ENCODE measurements at places on chromosomes 7 and 10. TPM values are rescaled to one million over a fixed set of nuclear protein-coding genes. Genes with fewer than 3 reads are reported as not detected.

DNA sequence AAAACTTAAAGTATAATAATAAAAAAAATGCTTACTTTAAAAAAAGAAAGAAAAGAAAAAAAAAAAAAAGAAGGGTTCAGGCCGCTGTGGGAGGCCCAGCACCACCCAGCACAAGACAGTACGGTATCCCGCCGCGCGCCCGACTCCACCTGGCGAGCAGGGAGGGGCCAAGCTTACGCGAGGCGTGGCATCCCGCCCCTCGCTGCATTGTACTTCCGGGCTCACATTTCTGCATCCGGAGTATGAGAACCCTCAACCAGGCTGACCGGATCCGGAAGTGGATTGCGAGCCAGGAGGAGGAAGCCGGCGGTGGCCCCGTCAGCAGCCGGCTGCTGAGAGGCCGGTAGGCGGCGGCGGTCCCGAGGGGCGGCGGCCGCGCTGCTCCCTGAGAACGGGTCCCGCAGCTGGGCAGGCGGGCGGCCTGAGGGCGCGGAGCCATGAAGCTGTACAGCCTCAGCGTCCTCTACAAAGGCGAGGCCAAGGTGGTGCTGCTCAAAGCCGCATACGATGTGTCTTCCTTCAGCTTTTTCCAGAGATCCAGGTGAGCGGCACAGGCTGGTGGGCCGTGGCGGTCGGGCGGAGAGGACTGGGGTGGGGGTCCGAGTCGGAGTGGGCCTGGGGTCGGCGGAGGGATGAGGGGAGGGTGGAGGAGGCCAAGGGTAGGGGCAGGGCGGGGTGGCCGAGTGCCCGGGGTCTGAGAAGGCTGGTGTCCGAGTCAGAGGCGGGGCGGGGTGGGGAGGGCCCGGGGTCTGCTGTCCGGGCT is at the start of gene YKT6:
YKT6 (plus strand) TSS at position 280 of the 763 bp plus-strand sequence; CDS start at position 438, 158 bp downstream.
- peaks cover 33% of the 10 kb centered on the region for H3K4me1 ChIP-seq
- no peaks in the 10 kb centered on the region for H3K27me3 ChIP-seq
- H3K4me3 ChIP-seq, result peak within 1 kb of the TSS; percentile 79
- peak within 1 kb of the TSS; percentile 85 for H3K27ac ChIP-seq
- peak; percentile 98 for DNase-seq
- H3K36me3 ChIP-seq, result peaks cover 16% of the 10 kb centered on the region

Gene OPN4
- not detected for total RNA-seq

Gene MALRD1
- not detected for total RNA-seq

Gene ANKRD30A
- not detected for total RNA-seq

DNA sequence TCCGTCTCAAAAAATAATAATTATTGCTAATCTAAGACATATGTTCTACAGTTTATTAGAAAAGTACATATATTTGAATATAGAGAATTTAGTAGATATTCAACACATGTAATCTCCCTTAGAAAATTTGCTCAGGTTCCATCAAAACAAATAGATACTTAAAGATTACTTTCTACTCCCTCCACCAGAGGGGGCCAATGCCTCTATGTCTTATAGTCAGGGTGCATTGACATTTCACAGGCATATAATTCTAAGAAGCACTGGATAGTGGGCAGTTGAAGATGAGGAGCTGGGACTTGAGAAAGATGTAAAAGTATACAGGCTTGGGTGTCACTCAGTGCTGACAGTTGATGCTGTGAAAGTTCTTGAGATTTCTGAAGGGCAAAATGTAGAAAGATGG is 301.6 kb upstream of the HPS1 start:
- no peaks in the 10 kb centered on the region for H3K27me3 ChIP-seq
- peak; percentile 21 for DNase-seq
- no peaks in the 10 kb centered on the region for H3K36me3 ChIP-seq
- H3K4me3 ChIP-seq, result no peak overlapping the region
- no peak overlapping the region for H3K27ac ChIP-seq

Gene ZNF425
- 0.47 TPM for total RNA-seq

Gene LRRC18
- 0.16 TPM for total RNA-seq

DNA sequence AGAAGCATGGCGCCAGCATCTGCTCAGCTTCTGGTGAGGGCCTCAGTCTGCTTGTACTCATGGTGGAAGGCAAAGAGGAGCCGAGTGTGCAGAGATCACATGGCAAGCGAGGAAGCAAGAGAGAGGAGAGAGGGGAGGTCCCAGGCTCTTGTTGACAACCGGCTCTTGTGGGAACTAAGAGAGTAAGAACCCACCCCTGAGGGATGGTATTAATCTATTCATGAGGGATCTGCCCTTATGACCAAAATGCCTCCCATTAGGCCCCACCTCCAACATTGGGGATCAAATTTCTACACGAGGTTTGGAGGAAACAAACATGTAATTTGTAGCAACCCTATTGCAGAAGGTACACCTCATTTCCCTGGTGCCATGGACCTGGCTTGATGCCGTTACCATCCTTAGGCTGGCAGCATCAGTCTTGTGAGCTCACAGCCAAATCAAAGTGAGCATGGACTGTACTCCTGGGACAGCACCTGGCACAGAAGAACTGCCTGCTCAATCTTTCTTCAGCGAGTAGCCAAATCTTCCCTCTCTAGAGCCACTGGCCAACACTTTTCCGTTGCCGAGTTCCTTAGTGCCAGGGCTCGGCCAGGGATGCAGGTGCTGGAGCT is 6.5 kb downstream of the BTBD16 start:
- no peak overlapping the region for H3K4me3 ChIP-seq
- H3K4me1 ChIP-seq, result no peaks in the 10 kb centered on the region
- DNase-seq, result no peak
- no peaks in the 10 kb centered on the region for H3K36me3 ChIP-seq
- H3K27ac ChIP-seq, result no peak overlapping the region
- H3K27me3 ChIP-seq, result peaks cover 8% of the 10 kb centered on the region

DNA sequence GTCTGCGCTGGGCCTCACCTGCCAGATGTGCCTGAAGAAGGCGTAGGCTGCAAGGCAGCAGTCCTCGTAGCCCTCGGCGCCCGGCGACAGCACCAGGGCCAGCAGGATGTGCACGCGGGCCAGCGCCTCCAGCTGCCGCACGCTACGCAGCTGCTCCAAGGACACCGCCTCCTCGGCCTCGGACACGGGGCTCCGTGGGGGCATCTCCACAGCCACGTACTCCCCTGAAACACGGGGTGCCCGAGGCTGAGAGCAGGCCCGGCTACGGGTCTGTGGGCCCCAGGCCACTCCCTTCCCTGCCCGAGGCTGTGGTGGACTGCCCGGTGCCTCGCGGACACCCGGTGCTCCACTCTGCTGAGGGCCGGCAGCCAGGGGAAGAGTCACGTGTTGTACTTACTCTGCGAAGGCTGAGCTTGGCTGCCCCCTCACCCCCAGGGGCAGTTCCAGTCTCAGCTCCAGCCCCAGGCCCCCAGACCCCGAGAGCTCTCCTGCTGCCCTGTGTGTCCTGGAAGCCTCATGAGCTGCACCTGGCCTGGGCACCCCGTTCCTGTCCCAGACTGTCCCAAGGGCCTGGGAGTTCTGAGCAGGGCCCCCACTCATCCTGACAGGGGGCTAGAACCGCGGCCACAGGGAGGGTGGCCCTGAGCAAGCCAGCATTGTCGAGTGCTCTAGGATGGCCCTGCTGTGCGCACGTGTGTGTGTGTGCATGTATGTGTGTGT is 62.8 kb downstream of the CFAP46 start:
- H3K36me3 ChIP-seq, result no peaks in the 10 kb centered on the region
- H3K27ac ChIP-seq, result no peak overlapping the region
- H3K4me1 ChIP-seq, result no peaks in the 10 kb centered on the region
- no peak overlapping the region for H3K4me3 ChIP-seq

- H3K27ac ChIP-seq, result no peak overlapping the region
- H3K4me1 ChIP-seq, result peaks cover 19% of the 10 kb centered on the region
- H3K36me3 ChIP-seq, result peaks cover 24% of the 10 kb centered on the region
Observed at GRCh38 chr7:141027043-141027442, 12.3 kb upstream of the MRPS33 start.

DNA sequence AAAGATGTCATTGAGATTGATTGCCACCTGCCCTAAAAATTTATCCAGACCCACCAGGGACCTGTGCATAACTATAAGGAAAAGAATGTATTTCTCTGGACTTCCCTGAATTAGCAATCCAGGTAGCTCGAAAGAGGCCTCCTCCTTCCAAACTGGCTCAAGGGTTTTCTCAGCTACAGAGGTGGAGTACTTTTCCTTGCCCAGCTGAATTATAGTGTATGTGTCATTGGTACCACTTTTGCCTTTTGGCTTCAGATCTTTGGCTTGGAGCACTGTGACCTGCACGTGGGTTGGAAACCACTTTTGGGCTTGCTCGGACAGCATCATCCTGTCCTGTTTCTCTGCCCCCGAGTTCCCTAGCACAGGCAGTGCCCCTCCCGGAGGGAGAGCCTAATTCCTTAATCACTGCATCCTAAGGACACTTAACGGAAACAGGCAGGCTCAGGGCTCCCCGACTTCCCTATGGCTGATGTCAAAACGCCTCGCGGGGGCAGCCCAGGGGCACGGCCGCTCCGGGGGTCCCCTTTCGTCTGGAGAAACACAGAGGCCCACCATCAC is 825 bp downstream of the RAB11FIP2 start:
- DNase-seq, result peak; percentile 45
- H3K27me3 ChIP-seq, result peaks cover 11% of the 10 kb centered on the region
- H3K36me3 ChIP-seq, result peaks cover 3% of the 10 kb centered on the region
- peak overlapping the region; percentile 91 for H3K4me3 ChIP-seq
- peaks cover 34% of the 10 kb centered on the region for H3K4me1 ChIP-seq
- H3K27ac ChIP-seq, result peak overlapping the region; percentile 87

Gene SFTPD
- not detected for total RNA-seq

DNA sequence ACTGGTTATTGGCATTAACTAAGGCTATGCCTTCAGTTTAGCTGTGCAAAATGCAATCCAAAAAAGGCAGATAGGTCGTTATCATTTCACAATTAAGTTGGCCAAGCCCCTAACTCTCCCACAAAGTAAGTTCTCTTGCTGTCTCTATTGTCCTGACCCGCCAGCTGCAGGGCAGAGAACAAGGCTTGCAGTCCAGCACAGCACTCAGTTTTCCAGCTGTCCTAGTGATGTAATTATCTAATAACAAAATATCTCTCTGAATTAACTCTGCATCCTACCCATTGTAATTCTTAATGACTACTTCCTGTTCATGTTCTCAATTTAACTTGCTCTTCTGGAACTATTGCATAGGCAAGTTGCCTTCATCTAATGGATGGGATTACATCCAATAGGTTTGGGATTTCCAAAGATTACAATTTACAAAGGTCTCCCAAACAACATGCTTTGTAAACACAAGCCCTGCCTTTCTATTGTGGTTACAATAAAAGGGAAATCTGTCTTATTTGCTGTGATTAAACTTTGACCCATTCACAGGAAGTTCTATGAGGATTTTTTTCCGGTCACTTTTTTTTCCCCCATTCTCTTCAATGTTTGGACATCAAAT is 55.2 kb downstream of the CDK6 start:
- no peak overlapping the region for H3K4me3 ChIP-seq
- H3K36me3 ChIP-seq, result peaks cover 62% of the 10 kb centered on the region
- no peak overlapping the region for H3K27ac ChIP-seq
- H3K4me1 ChIP-seq, result peaks cover 43% of the 10 kb centered on the region
- H3K27me3 ChIP-seq, result no peaks in the 10 kb centered on the region

GRCh38 chr10:61987951-61988379 is 86.5 kb downstream of the ARID5B start:
- peak overlapping the region; percentile 88 for H3K27ac ChIP-seq
- peak overlapping the region; percentile 56 for H3K4me3 ChIP-seq
- no peaks in the 10 kb centered on the region for H3K27me3 ChIP-seq
- peak; percentile 42 for DNase-seq
- H3K4me1 ChIP-seq, result peaks cover 56% of the 10 kb centered on the region
- H3K36me3 ChIP-seq, result peaks cover 34% of the 10 kb centered on the region

Gene OR6B1
- total RNA-seq, result not detected

Gene TAF6
- total RNA-seq, result 74.6 TPM

GRCh38 chr7:2243458-2243857 is 1.4 kb downstream of the NUDT1 start:
- DNase-seq, result no peak
- peaks cover 57% of the 10 kb centered on the region for H3K4me1 ChIP-seq
- H3K27me3 ChIP-seq, result no peaks in the 10 kb centered on the region
- H3K4me3 ChIP-seq, result peak overlapping the region; percentile 95
- peaks cover 31% of the 10 kb centered on the region for H3K36me3 ChIP-seq

GRCh38 chr7:50497968-50498367 is 47.8 kb upstream of the FIGNL1 start:
- H3K27me3 ChIP-seq, result peaks cover 26% of the 10 kb centered on the region
- no peak overlapping the region for H3K27ac ChIP-seq
- no peaks in the 10 kb centered on the region for H3K4me1 ChIP-seq
- no peak for DNase-seq
- no peaks in the 10 kb centered on the region for H3K36me3 ChIP-seq

DNA sequence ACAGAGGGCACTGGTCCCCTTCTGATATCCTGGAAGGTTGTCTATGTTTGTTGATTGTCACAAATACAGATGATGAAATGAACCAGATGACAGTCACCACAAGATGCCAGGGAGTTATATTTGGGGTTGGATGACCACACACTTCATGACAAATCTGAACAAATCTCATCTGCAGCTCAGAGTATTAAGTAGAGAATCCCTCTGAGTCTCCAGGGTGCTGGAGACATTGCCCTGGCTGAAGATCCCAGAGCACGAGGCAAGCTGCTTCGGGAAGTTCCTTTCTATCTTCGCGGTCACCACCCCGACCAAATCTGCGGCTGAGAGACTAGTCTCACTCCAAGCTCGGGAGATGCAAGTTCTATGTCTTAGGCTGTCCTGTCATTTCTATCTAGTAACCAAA is 9.0 kb downstream of the DENND2A start:
- no peaks in the 10 kb centered on the region for H3K36me3 ChIP-seq
- no peak for DNase-seq
- H3K4me1 ChIP-seq, result no peaks in the 10 kb centered on the region
- no peak overlapping the region for H3K27ac ChIP-seq

- DNase-seq, result no peak
- no peak overlapping the region for H3K4me3 ChIP-seq
- no peaks in the 10 kb centered on the region for H3K36me3 ChIP-seq
- peaks cover 42% of the 10 kb centered on the region for H3K27me3 ChIP-seq
- no peaks in the 10 kb centered on the region for H3K4me1 ChIP-seq
Observed at GRCh38 chr10:6751363-6751762, 171.3 kb upstream of the PRKCQ start.

- H3K27me3 ChIP-seq, result peaks cover 4% of the 10 kb centered on the region
- H3K27ac ChIP-seq, result no peak overlapping the region
- no peak for DNase-seq
- H3K4me1 ChIP-seq, result no peaks in the 10 kb centered on the region
Observed at GRCh38 chr10:133568287-133568614, 2.9 kb upstream of the SYCE1 start.

DNA sequence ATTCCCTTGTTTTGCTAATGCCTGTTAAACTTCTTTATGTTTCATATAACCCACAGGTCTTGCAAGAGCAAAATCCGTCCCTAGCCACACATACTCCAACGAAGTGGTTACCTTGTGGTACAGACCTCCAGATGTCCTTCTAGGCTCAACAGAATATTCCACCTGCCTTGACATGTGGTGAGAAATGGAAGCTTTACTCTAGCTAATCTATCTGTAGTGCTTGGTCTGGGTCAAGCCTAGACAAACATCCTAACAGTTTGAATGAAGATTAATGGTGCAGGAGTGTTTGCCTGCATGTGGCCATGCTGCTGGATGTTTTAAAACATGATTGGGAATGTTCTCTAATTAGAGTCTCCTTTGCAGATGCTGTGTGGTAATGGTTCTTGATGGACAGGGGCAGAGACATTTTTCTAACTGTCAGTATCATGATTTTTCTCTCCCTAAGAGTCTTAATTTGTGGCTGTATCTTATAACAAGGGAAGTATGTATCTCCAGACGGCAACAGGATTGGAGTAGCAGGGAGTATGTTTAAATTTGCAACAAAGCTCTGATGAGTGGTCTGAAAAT is 308.5 kb upstream of the FZD1 start:
- H3K27ac ChIP-seq, result no peak overlapping the region
- no peaks in the 10 kb centered on the region for H3K27me3 ChIP-seq
- H3K4me3 ChIP-seq, result no peak overlapping the region
- no peaks in the 10 kb centered on the region for H3K4me1 ChIP-seq

- H3K4me3 ChIP-seq, result no peak overlapping the region
- H3K27ac ChIP-seq, result no peak overlapping the region
Observed at GRCh38 chr7:139570119-139570518, 46.6 kb downstream of the CLEC2L start.

Gene CHRM2
- total RNA-seq, result not detected
